CD4-positive, alpha-beta T cell (primary cell): ENCODE measurements at places on chromosomes 3 and 15.

- no peaks in the 10 kb centered on the region for H3K27me3 ChIP-seq
- H3K36me3 ChIP-seq, result no peaks in the 10 kb centered on the region
- no peaks in the 10 kb centered on the region for H3K4me1 ChIP-seq
- no peak overlapping the region for H3K27ac ChIP-seq
Observed at GRCh38 chr3:130621824-130622223, 104.8 kb downstream of the COL6A6 start.

- no peak overlapping the region for H3K27ac ChIP-seq
- no peak overlapping the region for H3K4me3 ChIP-seq
- DNase-seq, result no peak
- no peaks in the 10 kb centered on the region for H3K4me1 ChIP-seq
- H3K36me3 ChIP-seq, result no peaks in the 10 kb centered on the region
Observed at GRCh38 chr3:37458162-37459120, 284.1 kb upstream of the LRRFIP2 start.

DNA sequence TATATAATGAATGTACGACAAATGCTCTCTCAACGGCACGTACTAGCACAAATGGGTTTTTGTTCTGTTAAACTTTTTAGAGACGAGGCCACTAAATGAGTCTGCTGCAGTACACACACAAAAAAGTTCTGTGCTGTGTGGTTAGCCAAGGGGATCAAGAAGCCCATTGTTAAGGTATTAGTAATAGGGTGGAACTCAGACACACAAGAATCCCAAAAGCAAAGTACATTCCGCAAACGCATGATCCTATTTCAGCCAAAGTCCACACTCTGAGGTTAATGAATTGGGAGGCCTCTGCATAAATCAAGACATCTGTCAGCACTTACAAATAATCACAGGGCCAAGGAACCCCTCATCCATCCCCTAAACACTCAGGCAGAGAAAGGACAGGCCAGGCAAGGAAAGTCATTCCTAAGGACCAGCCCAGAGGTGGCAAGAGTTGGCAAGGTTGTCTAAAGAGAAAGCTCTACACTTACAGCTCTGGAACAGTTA is 12.1 kb downstream of the OSBPL10 start:
- H3K36me3 ChIP-seq, result no peaks in the 10 kb centered on the region
- H3K27me3 ChIP-seq, result no peaks in the 10 kb centered on the region
- no peak overlapping the region for H3K4me3 ChIP-seq

- H3K4me3 ChIP-seq, result no peak overlapping the region
- H3K36me3 ChIP-seq, result peaks cover 71% of the 10 kb centered on the region
- no peak overlapping the region for H3K27ac ChIP-seq
- H3K27me3 ChIP-seq, result no peaks in the 10 kb centered on the region
- H3K4me1 ChIP-seq, result no peaks in the 10 kb centered on the region
Observed at GRCh38 chr15:50607129-50607528, 60.7 kb upstream of the USP50 start.

DNA sequence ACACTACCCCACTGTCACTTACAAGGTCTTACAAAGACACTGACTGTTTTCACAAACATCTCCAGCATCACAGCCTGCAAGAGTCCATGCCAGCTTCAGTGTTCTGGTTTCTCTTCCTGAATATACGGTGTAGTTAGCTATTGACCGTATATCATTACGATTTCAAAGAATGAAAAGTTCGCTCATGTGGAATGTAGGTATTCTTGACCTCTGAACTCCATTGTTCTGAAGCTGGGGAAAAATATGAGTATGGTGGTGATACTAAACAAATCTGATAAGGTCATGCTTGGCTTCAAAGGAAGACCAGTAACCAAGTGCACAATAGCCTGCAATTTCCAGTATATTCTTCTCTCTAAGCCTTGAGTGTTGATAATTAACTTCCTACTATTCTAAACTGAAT is 315.7 kb upstream of the WNT5A start:
- no peaks in the 10 kb centered on the region for H3K27me3 ChIP-seq
- H3K27ac ChIP-seq, result no peak overlapping the region
- H3K4me1 ChIP-seq, result no peaks in the 10 kb centered on the region
- no peak for DNase-seq
- no peak overlapping the region for H3K4me3 ChIP-seq

DNA sequence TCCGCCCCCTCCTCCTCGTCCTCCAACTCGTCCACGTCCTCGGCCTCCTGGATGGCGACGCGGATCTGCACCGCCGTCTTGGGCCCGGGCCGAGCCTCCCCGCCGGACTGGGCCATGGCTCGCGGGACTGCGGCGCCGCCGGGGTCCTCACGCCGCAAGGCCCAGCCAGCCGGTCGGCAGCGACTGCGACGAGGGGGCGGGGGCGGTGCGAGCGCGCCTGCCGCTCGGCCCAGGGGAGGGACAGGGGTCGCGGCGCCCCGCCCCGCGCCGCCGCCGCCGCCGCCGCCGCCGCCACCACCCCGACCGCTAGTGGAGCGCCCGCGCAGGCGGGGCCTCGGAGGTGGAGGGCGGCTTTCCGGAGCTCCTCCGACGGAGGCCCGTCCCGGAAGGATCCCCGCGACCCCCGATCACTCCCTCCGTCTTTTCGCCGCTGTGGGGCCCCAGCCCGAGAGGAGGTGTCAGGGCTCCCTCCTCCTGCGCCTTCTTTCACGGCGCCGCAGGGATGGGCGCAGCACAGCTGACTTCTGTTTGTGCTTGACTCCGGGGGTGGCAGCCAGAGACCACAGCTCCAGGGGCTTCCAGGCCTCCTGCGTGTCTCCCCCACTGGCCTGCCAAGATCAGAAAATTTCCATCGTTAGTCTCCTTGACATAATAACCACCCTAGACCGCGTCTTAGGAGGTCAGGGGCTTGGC is at the start of gene LARP6:
Gene LARP6, minus strand, starts transcription at position 185 of the 693 bp plus-strand sequence. Its CDS starts 69 bp downstream, at position 116.
- peaks cover 19% of the 10 kb centered on the region for H3K27me3 ChIP-seq
- no peak within 1 kb of the TSS for H3K27ac ChIP-seq

DNA sequence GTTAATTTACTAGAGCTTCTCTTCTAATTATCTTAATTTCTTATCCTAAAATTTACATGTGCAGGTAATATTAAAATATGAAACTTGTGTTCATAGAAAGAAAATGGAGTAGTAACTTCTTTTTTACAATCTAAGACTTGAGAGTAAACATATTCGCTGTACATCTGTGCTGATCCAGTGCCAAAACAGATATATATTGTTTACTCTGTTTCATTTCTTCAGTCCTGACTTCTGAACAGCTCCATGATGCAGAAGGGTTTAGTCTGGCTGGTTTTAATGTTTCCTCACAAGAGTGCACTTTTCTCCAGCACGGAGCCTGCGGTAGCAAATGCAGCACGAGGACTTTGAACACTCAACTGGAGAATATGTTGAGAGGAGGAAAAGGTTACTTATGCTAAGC is 306.8 kb downstream of the EPHA3 start:
- H3K36me3 ChIP-seq, result no peaks in the 10 kb centered on the region
- no peaks in the 10 kb centered on the region for H3K27me3 ChIP-seq
- no peaks in the 10 kb centered on the region for H3K4me1 ChIP-seq
- H3K27ac ChIP-seq, result no peak overlapping the region

- H3K4me1 ChIP-seq, result peaks cover 7% of the 10 kb centered on the region
- H3K4me3 ChIP-seq, result no peak overlapping the region
- no peaks in the 10 kb centered on the region for H3K36me3 ChIP-seq
- DNase-seq, result no peak
Observed at GRCh38 chr15:72155003-72155621, 36.9 kb downstream of the SENP8 start.

DNA sequence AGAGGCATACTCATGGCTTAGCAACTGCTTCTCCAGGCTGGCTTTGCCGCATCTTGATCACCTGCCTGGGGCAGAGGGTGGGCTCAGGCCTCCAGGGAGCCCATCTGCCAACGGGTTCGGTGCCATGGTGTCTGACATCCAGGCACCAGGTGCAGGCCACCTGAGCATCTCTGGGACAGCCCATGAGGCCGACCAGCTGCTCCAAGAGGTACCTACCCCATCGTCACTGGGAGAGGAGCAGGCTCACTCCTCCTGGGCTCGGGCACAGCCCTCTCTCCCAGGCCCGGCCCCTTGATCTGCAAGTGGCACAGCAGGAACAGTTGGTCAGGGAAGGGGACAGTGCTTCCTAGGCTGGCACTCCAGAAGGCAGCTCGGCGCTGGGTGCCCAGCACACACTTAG is 21.9 kb downstream of the TPRA1 start:
- DNase-seq, result no peak
- no peak overlapping the region for H3K4me3 ChIP-seq
- peaks cover 30% of the 10 kb centered on the region for H3K36me3 ChIP-seq
- H3K27me3 ChIP-seq, result no peaks in the 10 kb centered on the region
- H3K4me1 ChIP-seq, result no peaks in the 10 kb centered on the region

DNA sequence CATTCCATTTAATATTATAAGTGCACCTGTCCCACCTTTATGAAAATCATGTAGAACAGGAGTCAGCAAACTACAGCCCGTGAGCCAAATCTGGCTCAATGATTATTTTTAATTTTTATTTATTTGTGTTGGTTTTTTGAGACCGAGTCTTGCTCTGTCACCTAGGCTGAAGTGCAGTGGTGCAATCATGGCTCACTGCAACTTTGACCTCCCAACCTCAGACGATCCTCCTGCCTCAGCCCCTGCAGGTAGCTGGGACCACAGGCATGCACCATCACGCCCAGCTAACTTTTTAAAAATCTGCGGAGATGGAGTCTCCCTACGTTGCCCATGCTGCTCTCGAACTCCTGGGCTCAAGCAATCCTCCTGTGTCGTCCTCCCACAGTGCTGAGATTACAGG is 42.0 kb downstream of the MYO1E start:
- no peaks in the 10 kb centered on the region for H3K4me1 ChIP-seq
- DNase-seq, result no peak
- H3K27me3 ChIP-seq, result no peaks in the 10 kb centered on the region
- H3K27ac ChIP-seq, result no peak overlapping the region
- no peak overlapping the region for H3K4me3 ChIP-seq
- H3K36me3 ChIP-seq, result no peaks in the 10 kb centered on the region

- peaks cover 3% of the 10 kb centered on the region for H3K4me1 ChIP-seq
- no peak within 1 kb of the TSS for H3K4me3 ChIP-seq
- no peak for DNase-seq
- no peak within 1 kb of the TSS for H3K27ac ChIP-seq
- H3K36me3 ChIP-seq, result no peaks in the 10 kb centered on the region
Observed at GRCh38 chr3:193240850-193241706, at the start of gene PLAAT1. PLAAT1 (plus strand) TSS chr3:193241222; CDS start chr3:193255651, 14,429 bp downstream.

GRCh38 chr3:90180096-90180495 is 1072.7 kb downstream of the EPHA3 start:
- no peak overlapping the region for H3K27ac ChIP-seq
- no peaks in the 10 kb centered on the region for H3K4me1 ChIP-seq
- no peaks in the 10 kb centered on the region for H3K36me3 ChIP-seq
- no peak for DNase-seq
- H3K4me3 ChIP-seq, result no peak overlapping the region

DNA sequence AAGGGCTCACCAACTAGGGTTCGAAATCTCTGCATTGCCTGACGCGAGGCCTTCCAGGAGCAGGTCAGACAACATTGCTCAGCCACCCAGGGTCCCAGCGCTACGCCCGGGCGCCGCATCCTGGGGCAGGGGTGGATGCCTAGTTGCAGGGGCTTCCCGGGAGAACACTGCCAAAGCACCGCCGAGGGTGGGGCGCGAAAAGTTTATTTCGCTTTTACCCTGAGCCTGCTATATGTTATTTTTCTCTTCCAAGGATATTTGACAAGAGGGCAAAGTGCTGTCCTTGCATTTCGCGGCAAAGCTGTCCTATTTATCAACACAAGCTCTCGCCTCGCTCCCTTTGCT is 549 bp upstream of the SOX14 start:
- no peaks in the 10 kb centered on the region for H3K4me1 ChIP-seq
- DNase-seq, result no peak
- no peak overlapping the region for H3K4me3 ChIP-seq
- H3K36me3 ChIP-seq, result no peaks in the 10 kb centered on the region

- no peaks in the 10 kb centered on the region for H3K27me3 ChIP-seq
- H3K4me1 ChIP-seq, result peaks cover 6% of the 10 kb centered on the region
- H3K36me3 ChIP-seq, result no peaks in the 10 kb centered on the region
- H3K4me3 ChIP-seq, result no peak overlapping the region
- H3K27ac ChIP-seq, result no peak overlapping the region
Observed at GRCh38 chr3:151130428-151130827, 45.0 kb downstream of the MED12L start.

GRCh38 chr3:43014956-43015355 is 35.8 kb downstream of the GASK1A start:
- H3K4me3 ChIP-seq, result no peak overlapping the region
- H3K27me3 ChIP-seq, result no peaks in the 10 kb centered on the region
- peaks cover 59% of the 10 kb centered on the region for H3K4me1 ChIP-seq
- H3K36me3 ChIP-seq, result no peaks in the 10 kb centered on the region
- DNase-seq, result no peak

DNA sequence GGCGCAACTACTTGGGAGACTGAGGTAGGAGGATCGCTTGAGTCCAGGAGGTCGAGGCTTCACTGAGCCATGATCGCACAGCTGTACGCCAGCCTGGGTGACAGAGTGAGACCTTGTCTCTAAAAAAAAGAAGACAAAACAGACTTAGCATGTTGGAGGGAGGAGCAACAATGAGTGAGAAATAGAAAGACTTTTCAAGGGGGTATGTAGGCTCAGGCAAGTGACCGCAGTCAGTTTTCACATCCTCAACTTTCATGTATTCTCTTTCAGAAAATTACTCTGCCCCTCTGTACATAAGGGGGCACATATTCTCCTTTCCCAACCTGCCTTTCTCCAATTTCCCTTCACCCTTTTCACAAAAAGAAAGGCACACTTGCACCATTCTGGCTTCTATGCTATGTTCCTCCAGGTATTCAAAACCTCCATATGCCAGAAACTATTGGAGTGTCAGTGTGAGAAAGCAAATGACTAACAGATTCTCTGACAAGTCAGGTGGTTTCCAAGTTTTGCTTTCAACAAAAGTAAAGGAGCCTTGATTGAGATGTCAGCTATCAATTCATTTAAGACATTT is 7.6 kb downstream of the NSUN3 start:
- H3K36me3 ChIP-seq, result peaks cover 34% of the 10 kb centered on the region
- no peaks in the 10 kb centered on the region for H3K27me3 ChIP-seq
- no peak overlapping the region for H3K4me3 ChIP-seq
- no peak for DNase-seq
- no peaks in the 10 kb centered on the region for H3K4me1 ChIP-seq

DNA sequence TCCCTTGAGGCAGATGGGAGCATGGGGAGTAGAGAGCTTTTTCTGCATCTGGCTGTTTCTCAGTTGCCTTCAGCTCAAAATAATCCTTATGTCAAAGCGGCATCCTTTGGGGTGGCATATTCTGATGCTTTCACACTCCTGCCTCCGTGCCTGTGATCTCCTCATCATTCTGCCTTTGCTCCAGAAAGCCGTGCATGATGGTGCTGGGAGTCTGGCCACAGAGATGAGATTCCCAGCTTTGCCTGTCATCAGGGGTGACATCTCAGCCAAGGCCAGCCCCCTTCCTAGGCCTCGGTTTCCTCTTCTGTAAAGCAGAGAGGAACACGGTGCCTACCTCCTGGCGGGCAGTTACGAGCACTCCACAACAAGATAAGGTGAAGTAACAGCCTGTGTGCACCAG is 96.3 kb upstream of the ALDH1A3 start:
- H3K27ac ChIP-seq, result no peak overlapping the region
- no peaks in the 10 kb centered on the region for H3K36me3 ChIP-seq
- H3K4me1 ChIP-seq, result no peaks in the 10 kb centered on the region
- H3K4me3 ChIP-seq, result no peak overlapping the region
- DNase-seq, result peak; percentile 0
